ENCODE measurements at places on chromosomes 5 and 9.

DNA sequence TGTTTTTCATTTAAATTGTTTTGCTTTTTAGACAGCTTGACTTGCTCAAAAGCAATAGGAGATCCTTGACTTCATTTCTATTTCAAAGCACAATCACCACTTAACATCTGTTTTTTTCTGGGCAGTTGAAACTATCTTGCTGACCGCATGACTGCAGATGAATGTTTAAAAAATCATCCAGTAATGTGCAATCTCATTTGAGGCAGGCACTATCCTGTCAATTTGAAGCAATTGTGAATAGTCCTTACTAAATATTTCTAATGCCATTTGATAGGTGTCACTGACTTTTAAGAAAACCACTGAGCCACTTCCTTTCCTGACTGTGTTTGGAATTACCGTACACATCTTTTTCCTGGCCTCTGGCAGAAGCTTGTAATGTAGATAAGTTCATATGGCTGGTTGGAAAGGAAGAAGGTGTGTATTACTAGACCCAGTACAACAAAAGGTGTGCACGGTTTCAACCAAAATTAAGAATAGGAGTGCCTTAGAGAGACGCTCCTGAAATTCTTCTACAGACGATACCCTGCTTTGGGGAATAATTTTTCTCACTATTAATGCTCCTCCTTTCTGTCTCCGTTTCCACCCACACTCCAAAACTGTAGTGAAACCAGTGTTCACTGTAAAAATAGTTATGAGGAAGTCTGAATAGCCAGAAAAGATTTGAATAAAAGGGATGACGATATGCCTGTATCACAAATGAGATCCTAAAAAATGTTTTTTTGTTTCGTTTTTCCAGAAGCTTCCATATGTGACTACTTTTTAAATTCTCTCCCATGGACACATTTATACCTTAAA lies 136.7 kb upstream of the MOCS2 start:
- no peak for DNase-seq

- no peak for DNase-seq
Measured at GRCh38 chr9:38015266-38015665, 53.8 kb downstream of the SHB start.

DNA sequence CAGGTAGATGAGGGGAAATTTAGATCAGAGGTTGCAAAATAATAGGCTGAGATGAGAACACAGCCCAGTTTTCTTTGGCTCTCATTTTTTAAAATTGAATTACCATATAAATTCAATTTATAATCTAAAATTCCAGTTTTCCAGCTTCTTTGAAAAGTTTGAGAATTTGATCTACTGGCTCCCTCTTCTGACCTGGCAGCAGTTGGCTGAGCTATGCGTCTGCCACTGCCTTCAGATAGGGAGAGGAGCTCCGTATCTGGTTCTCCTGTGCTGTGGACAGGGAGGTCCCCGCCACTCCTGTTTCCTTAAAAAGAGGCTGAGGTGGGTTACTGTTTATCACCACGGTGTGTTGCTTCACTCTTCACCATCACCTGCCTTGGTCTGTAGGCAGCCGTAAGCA lies 103.7 kb downstream of the ARHGAP26 start:
- no peak for DNase-seq

- no peak for DNase-seq
Measured at GRCh38 chr5:131259326-131259725, 4.5 kb upstream of the CDC42SE2 start.

GRCh38 chr9:124054582-124055227 lies 43.1 kb downstream of the LHX2 start:
- no peak for DNase-seq

- DNase-seq: no peak
Measured at GRCh38 chr9:112555844-112556482, 69.3 kb downstream of the KIAA1958 start.

Data from germinal center (tissue), 1 donor.